Hepatic stellate cell (primary cell): ENCODE measurements at places on chromosomes 1 and 21.

- DNase-seq, result no peak
Measured at GRCh38 chr1:53132176-53132575, 10.3 kb downstream of the SLC1A7 start.

GRCh38 chr1:177646757-177647730 is 322.8 kb downstream of the SEC16B start:
- DNase-seq, result no peak

DNA sequence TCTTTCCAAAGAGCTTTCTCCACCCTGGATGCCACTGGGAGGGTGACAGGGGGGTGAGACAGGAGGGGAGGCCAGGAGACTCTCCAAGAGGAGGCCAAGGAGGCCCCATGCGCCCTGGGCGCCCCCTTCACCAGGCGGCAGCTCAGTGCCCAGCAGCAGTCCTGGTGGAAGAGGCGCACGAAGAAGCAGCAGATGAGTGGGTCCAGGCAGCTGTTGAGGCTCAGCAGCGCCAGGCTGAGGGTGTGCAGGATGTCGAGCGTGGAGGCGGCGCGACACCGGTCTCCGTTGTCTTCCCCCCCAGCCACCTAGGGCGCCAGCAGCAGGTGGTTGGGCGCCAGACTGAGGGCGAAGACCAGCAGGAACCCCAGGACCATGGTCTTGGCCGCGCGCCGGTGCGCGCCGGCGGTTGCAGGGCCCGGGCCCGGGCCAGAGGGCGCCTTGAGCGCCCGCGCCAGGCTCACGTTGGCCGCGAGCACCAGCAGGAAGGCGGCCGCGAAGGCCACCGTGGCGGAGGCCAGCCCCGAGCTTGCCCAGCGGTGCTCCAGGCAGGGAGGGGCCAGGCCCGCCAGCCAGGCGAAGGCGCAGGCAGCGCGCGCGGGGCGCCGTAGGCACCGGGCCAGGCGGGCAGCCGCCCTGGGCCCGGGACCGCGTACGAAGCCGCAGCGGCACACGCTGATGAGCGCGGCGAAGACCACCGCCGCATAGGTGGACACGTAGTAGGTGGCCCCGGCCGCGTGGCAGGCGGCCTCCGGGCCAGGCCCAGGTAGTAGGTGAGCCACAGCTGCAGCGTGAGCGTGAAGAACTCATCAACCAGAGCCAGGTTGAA is 8.6 kb downstream of the TMEM35B start:
- no peak for DNase-seq

DNA sequence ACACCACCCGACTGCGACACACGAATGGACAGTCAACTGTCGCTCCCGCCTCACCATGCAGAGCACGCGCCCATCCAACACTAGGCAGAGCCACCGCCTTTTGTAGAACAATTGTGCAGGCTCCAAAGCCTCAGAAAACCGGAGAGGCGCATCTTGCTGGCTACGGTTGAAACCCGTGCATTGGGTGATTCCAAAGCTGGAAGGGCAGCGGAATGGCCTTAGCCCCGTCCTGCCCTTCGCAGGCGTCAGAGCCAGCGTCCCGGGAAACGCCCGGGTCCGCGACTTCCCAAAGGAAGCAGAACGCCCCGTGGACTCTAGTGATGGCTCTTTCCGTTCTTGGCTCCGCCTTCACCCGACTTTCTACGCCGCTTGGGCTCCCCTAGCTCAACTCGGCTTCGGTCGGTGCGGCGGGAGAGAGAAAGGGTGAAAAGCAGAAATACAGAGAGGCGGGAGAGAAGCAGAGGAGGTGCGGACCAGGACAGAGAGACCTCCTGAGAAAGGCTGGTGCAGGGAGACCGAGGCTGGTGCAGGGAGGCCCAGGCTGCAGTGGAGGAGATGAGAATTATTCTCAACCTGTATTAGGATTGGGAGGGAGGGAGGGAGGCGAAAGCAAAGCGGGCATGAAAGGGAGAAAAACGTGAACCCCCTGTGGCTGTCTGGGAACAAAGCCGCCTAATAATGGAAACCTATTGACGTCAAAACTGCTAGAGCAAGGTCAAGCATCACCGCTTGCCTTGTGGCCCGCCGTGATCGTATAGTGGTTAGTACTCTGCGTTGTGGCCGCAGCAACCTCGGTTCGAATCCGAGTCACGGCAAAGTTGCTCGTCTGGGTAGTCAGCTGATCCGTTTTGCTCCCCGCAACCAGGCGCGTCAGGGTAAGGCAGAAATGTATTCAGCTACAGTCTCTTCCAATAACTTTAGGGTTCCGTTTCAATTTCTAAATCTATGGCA is 99.5 kb downstream of the PRKAB2 start:
- DNase-seq, result no peak

- peak; percentile 59 for DNase-seq
Measured at GRCh38 chr1:205810448-205811157, 2.4 kb downstream of the SLC41A1 start.

GRCh38 chr1:58785442-58786058 is 1.7 kb upstream of the JUN start:
- DNase-seq, result no peak

DNA sequence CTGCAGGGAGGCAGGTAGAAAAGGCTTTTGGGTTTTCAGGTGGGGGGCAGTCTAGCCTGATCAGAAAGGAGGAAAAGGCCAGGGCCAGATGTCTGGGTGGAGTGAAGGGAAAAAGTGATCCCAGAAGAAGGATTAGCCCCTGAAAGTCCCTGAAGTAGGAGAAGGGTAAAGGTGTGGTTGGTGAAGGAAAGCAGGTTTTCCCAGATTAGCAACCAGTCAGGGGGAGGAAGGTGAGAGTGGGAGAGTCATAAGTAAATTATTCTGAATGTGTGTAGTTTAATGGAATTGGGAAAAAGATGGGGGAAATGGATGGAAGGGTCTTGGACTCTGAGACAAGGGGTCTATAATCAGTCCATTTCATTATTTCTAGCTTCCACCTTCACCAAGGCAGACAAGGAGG is 647 bp upstream of the SPRR1A start:
- DNase-seq, result no peak
